ENCODE measurements at places on chromosomes 13 and 19. TPM values are rescaled to one million over a fixed set of nuclear protein-coding genes. Genes with fewer than 3 reads are reported as not detected.

- no peaks in the 10 kb centered on the region for H3K27me3 ChIP-seq
- no peak for DNase-seq
- H3K36me3 ChIP-seq, result no peaks in the 10 kb centered on the region
- H3K4me3 ChIP-seq, result no peak overlapping the region
- H3K27ac ChIP-seq, result no peak overlapping the region
Observed at GRCh38 chr13:59270327-59270726, 893.4 kb downstream of the DIAPH3 start.

DNA sequence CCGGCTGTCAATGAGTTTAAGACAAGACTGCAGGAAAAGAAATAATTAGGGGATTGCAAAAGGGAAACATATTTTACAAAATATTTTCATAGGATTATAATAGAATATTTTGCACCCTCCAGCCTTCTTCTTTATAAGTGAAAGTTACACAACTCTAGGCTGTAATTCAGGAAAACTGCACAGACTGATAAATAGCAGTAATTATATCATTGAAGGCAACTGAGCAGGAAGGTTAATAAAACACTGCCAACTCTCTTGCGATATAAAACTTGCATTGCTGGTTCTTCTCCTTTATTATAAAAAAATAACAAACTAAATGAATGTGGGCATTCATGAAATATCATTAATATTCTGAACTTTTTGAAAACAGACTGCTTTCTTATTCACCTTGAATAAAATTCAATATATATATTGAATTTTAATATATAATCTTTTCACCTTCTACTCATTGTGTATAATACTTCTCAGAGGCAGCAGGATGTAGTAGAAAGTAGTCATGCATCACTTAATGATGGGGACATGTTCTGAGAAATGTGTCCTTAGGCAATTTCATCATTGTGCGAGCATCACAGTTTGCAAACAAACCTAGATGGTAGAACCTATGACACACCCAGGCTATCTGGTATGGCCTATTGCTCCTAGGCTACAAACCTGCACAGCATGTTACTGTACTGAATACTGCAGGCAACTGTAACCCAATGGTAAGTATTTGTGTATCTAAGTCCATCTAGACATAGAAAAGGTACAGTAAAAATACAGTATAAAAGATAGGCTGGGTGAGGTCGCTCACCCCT, 24.9 kb upstream of the STARD13 start:
- peaks cover 16% of the 10 kb centered on the region for H3K4me1 ChIP-seq
- H3K4me3 ChIP-seq, result no peak overlapping the region
- no peaks in the 10 kb centered on the region for H3K36me3 ChIP-seq

DNA sequence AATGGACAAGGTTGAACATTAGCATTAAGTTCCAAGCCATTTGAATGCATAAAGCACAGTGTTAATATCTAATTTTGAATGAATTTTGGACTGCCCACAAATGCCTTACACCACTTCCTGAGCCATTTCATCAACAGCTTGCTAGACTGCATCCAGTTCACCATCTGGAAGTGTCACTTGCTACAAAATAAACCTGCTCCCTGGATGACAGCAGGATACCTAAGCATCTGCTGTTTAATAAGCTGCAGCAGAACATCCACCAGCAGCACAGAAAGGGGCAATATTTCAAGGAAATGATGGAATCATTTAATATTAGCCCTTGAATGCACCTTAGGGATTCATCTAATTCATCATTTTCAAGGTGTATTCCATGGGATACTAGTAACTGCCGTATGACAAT, 76.6 kb upstream of the PCDH9 start:
- no peak overlapping the region for H3K27ac ChIP-seq
- H3K36me3 ChIP-seq, result no peaks in the 10 kb centered on the region
- no peak overlapping the region for H3K4me3 ChIP-seq
- H3K27me3 ChIP-seq, result no peaks in the 10 kb centered on the region

- H3K4me3 ChIP-seq, result no peak overlapping the region
- H3K36me3 ChIP-seq, result no peaks in the 10 kb centered on the region
- no peak overlapping the region for H3K27ac ChIP-seq
- DNase-seq, result peak; percentile 75
Observed at GRCh38 chr13:73913751-73914518, 220.3 kb downstream of the KLF12 start.

DNA sequence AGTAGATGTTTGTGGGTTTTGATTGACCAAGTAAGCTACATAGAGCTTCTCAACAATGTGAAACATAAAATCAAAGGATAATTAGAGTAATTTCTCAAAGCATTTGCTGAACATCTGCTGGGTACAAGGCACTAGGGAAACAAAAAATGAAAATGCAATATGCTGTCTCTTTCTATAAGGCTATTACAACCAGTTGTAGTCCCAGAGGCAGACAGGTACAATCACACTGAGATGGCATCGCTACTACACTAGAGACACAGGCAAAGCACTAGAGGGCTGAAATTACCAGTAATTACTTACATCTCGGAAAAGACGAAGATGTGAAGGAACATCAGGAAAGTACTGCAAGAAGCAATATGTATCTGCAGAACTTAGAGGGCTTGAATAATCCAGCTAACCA, 133.3 kb downstream of the LHFPL6 start:
- no peak overlapping the region for H3K4me3 ChIP-seq
- no peaks in the 10 kb centered on the region for H3K27me3 ChIP-seq
- no peaks in the 10 kb centered on the region for H3K36me3 ChIP-seq
- peaks cover 2% of the 10 kb centered on the region for H3K4me1 ChIP-seq

DNA sequence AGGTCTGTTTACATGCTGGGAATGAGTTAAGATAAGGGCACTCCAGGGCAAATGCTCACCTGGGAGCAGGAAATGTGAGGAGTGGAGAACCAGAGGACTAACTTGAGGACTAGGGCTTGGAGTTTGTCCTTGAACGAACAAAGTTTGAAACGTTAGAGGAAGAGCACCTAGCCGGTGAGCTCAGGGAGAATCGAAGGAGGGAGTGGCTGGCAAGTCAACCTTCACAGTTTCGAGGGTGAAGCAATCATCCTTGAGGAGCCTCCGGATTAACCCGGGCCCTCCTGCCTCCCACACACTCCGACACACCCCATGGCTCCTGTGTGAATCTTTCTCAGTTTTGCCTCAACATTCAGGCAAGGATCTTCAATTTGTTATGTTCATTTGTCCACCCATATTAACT, 58.6 kb downstream of the LMO7 start:
- no peaks in the 10 kb centered on the region for H3K4me1 ChIP-seq
- DNase-seq, result no peak
- H3K27ac ChIP-seq, result no peak overlapping the region
- H3K36me3 ChIP-seq, result no peaks in the 10 kb centered on the region
- no peak overlapping the region for H3K4me3 ChIP-seq

DNA sequence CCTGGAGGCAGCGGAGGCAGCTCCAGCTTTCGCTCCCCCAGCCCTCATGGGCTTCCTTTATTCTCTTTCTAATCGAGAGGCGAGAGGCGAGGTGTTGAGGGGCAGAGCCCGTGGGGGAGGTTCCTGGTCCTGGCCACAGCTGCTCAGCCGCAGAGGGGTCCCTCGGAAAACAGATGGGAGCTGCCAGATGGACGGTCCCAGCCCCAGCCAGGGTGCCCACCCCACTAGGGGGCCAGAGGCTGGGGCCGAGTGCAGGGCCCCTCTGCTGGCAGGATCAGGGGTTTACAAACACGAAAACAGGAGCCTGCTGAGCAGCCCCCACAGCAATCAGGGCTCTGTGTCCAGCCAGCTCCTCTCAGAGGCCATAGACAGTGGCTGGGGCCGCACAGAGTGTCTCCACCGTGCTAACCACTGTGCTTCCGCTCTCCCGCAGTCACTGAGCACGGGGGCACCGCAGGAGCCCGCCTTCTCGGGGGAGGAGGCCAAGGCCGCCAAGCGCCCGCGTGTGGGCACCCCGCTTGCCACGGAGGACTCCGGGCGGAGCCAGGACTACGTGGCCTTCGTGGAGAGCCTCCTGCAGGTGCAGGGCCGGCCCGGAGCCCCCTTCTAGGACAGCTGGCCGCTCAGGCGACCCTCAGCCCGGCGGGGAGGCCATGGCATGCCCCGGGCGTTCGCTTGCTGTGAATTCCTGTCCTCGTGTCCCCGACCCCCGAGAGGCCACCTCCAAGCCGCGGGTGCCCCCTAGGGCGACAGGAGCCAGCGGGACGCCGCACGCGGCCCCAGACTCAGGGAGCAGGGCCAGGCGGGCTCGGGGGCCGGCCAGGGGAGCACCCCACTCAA, 182.2 kb downstream of the KDM4B start:
- peaks cover 6% of the 10 kb centered on the region for H3K36me3 ChIP-seq
- H3K27ac ChIP-seq, result no peak overlapping the region
- H3K4me1 ChIP-seq, result peaks cover 18% of the 10 kb centered on the region
- DNase-seq, result no peak
- H3K4me3 ChIP-seq, result no peak overlapping the region

DNA sequence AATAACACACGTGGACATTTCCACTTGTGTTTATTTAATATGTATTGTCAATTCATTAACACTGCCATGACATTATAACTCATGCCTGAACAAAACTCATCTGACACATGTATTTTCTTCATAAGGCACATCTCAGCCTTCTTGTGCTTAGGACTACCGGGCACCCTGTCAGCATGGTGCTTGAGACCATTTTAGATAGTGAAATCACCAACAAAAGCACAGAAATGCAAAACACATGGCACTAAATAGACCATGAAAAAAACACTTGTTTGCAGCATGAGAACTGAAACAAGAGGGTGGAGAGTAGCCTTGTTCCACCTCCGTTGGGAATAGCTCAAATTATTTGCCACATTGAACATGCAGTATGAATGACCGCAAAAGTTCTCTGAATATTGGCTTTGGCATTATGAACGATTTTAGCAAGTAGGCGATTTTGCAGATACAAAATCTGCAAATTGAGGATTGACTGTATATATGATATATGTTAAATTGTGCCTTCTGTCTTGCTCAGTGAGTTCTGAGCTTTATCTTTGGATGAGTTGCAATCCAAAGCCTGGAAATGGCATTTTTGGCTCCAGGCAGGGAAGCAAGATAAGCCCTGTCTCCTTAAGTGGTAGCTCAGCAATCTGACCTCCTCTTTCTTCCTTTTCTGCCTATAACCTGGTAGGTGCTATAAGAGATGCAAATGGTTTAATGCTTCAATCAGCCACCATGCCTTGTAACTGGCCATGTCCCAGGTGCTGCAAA, 328.2 kb downstream of the HS6ST3 start:
- H3K27ac ChIP-seq, result no peak overlapping the region
- H3K4me1 ChIP-seq, result no peaks in the 10 kb centered on the region
- H3K27me3 ChIP-seq, result no peaks in the 10 kb centered on the region
- DNase-seq, result no peak
- H3K36me3 ChIP-seq, result no peaks in the 10 kb centered on the region

GRCh38 chr19:3227054-3227626, 2.7 kb downstream of the CELF5 start:
- no peaks in the 10 kb centered on the region for H3K4me1 ChIP-seq
- no peak overlapping the region for H3K27ac ChIP-seq
- H3K4me3 ChIP-seq, result no peak overlapping the region
- H3K27me3 ChIP-seq, result no peaks in the 10 kb centered on the region
- no peaks in the 10 kb centered on the region for H3K36me3 ChIP-seq
- DNase-seq, result no peak

GRCh38 chr13:99129050-99129449, 71.6 kb upstream of the UBAC2 start:
- no peak overlapping the region for H3K4me3 ChIP-seq
- H3K27me3 ChIP-seq, result no peaks in the 10 kb centered on the region
- peaks cover 10% of the 10 kb centered on the region for H3K4me1 ChIP-seq

DNA sequence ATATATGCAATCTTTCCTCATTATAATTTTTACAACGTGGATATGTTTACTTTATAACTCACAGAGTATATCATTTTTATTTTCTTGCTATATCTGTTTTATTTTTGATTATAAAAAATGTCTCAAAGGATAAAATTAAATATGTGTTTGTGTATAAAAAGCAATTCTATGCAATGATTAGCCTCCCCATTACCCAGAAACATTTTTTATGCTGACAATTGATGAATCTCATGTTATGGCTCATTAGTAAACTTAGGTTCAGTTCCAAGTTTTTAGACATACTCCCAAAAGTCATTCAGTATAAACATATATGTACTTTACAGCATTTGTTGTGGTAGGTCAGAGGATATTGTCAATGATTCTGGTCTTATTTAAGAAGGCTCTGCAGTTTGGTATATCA, 540.1 kb upstream of the SPRY2 start:
- DNase-seq, result no peak
- no peak overlapping the region for H3K4me3 ChIP-seq
- no peaks in the 10 kb centered on the region for H3K4me1 ChIP-seq
- no peaks in the 10 kb centered on the region for H3K36me3 ChIP-seq

DNA sequence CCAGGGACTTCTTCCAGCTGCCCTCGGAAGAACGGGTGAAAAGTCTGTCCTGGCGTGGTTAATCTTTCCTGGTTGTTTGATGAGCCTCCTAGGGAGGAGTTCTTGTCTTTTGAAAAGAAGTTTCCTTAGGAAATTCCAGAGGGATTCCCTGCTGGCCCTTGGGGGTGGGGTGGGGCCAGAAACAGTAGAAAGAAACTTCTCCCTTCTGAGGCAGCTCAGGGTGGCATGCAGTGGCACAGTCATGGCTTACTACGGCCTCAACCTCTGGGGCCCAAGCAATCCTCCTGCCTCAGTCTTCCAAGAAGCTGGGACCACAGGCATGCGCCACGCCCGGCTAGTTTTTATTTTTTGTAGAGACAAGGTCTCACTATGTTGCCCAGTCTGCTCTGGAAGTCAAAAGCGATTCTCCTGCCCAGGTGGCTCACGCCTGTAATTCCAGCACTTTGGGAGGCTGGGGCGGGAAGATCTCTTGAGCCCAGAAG, 1.5 kb downstream of the ZNF101 start:
- peaks cover 9% of the 10 kb centered on the region for H3K4me1 ChIP-seq
- H3K4me3 ChIP-seq, result peak overlapping the region; percentile 90
- H3K27ac ChIP-seq, result no peak overlapping the region
- no peaks in the 10 kb centered on the region for H3K27me3 ChIP-seq
- peaks cover 6% of the 10 kb centered on the region for H3K36me3 ChIP-seq
- no peak for DNase-seq

DNA sequence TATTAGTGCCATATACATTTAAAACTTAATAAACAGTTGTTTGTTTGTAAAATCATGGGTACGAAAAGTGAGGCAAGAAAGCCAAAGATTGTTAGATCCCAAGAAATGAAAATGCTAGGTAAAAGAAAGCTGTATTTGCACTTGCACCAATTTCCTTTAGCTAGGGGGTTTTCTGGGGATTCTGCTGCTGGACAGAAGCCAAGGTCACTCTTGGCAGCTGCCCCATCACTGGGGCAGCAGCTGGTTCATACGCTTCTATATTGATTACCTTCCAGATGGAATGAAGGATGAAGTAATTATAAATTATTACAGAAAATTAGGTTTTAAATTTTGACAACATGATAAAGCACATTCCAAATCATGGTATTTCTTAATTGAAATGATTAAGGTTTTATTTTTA, 127.4 kb downstream of the SLITRK5 start:
- no peak for DNase-seq
- no peak overlapping the region for H3K4me3 ChIP-seq
- no peaks in the 10 kb centered on the region for H3K4me1 ChIP-seq
- no peaks in the 10 kb centered on the region for H3K27me3 ChIP-seq
- no peaks in the 10 kb centered on the region for H3K36me3 ChIP-seq

Gene SLITRK5
- total RNA-seq, result 2.2 TPM

Gene MUC16
- total RNA-seq, result not detected

Gene MAP2K7
- total RNA-seq, result 46.1 TPM

Gene CEACAM1
- 0.64 TPM for total RNA-seq
